Astrocyte of the cerebellum (primary cell): ENCODE measurements at places on chromosomes 7 and 10.

GRCh38 chr7:158830211-158830723 lies 958 bp upstream of the ESYT2 start:
- DNase-seq = no peak

DNA sequence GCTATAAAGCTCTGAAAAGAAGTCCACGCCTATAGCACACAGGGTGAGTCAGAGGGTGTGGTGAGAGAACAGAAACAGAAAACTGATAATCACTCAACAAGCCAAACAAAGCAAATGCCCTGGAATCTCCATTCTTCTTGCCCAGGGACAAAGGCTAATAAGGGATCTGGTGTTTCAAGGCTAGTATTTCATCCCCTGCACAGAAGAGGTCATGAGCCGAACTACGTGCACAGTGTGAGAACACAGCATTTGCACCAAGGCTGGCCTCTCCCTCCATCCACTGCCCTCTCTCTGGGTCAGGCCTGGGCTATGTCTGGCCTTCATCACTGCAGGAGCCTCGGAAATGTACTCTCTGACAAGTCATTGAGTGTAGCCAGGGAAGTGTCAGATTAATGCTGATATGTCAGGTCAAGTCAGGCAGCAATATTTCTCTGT lies 42.7 kb downstream of the PRR15 start:
- DNase-seq = no peak

GRCh38 chr10:127228195-127228787 lies 31.9 kb upstream of the INSYN2A start:
- DNase-seq = no peak

- DNase-seq = no peak
Observed at GRCh38 chr10:386771-387592, 251.7 kb downstream of the ZMYND11 start.
